ENCODE measurements at places on chromosomes 5 and 9.

DNA sequence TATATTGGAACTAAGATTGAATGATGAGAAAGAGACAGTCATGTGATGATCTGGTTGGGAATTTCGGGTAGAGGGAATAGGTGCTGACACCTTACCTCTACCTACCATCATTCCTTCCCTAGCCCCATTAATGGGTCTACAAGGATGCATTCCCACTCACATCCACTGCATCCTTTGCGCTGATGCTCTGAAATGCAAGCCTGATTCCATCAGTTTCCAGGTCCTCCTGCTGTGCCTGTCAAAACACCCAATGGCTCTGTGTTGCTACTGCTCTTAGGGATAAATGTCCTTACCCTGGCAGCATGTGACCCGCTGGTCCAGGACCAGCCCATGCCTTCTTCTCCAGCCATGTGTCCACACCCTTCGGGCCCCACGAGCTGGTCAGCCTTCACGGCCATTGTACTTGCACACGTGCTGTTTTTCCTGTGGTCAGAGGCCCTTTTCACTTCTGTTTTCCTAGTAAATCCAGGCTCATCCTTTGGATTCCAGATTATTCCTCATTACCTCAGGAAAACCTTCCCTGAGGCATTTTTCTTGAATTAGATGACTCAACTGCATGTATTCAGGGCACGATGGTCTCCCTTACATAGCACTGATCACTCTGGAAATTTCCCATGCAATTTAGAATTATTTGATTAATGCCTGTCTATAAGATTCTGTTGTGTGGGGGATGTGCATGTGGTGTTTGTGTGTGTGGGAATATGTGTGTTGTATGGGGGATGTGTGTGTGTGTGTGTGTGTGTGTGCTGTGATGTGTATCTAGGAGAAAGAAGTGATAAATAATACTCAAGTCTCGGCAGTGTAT, 185.0 kb downstream of the DIRAS2 start:
- DNase-seq: no peak

DNA sequence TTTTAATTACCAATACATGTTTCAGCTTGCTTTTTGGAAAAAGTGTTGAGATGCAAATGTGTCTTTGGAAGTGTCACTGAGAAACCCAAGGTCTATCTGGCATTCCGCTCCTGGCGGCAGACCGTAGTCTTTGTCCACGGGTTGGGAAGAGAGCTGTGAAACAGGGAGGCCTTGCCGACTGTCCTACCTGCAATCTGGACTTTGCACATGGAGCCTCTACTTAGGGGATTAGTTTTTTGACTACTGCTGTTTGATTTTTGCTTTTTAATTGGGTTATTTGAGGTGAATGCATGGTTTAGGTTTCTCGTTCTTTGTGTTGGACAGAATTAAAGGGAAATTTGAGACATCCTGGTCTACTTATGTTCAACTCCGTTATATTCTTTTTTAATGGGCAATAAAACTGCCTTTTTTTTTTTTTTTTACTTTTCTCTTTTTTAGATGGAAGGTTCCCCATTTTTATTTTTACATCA, 25.7 kb downstream of the TRIO start:
- no peak for DNase-seq

- DNase-seq: no peak
Measured at GRCh38 chr5:61538722-61539501, 206.9 kb downstream of the ZSWIM6 start.

DNA sequence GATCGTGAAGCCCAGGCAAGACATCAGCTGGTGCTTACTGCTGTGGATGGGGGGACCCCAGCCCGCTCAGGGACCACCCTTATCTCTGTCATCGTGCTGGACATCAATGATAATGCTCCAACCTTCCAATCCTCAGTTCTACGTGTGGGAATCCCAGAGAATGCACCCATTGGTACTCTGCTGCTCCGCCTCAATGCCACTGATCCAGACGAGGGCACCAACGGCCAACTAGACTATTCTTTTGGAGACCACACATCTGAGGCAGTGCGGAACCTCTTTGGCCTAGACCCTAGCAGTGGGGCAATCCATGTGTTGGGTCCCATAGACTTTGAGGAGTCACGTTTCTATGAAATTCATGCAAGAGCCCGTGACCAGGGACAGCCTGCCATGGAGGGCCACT, 960 bp downstream of the PCDHGC5 start:
- DNase-seq: no peak
